ENCODE measurements at places on chromosomes 11 and 22. TPM values are rescaled to one million over a fixed set of nuclear protein-coding genes. Genes with fewer than 3 reads are reported as not detected.

GRCh38 chr11:97567801-97568200 is 1178.0 kb downstream of the JRKL start:
- DNase-seq, result no peak

- DNase-seq, result no peak
Observed at GRCh38 chr11:27218421-27219038, 144.5 kb downstream of the CCDC34 start.

- no peak for DNase-seq
Observed at GRCh38 chr11:61958590-61958989, 8.4 kb downstream of the BEST1 start.

The OR52H1 gene
- total RNA-seq, result not detected

- DNase-seq, result peak; percentile 37
Observed at GRCh38 chr11:748007-748359, 719 bp downstream of the TALDO1 start.

DNA sequence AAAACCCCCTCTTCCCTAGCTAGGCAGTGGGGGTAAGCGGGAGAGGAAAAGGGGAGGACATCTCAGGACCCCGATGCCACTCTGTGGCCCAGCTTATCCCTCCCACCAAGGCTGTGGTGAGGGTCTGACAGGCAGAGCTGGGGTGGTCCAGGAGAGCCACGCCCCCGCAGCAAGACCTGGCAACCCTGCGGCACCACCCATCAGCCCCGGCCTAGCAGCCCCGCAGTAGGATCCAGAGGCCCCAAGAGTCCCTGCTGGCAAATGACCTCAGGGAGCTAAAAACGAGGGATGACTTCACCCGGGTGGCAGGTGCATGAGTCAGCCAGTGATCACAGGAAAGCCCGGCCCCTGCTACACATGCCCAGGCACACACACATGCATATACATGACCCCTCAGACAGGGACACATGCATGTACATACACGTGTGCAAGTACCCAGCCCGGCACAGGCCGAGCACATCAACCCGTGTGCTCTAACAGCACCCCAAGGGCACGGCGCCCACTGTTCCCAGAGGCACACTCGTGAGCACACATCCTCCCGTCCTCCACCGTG is 32.3 kb downstream of the ARVCF start:
- DNase-seq, result peak; percentile 83
